ENCODE measurements at places on chromosomes 7 and 10. TPM values are rescaled to one million over a fixed set of nuclear protein-coding genes. Genes with fewer than 3 reads are reported as not detected.
A peak's percentile ranks its signal among the peaks of the same experiment; 100 is the strongest.

DNA sequence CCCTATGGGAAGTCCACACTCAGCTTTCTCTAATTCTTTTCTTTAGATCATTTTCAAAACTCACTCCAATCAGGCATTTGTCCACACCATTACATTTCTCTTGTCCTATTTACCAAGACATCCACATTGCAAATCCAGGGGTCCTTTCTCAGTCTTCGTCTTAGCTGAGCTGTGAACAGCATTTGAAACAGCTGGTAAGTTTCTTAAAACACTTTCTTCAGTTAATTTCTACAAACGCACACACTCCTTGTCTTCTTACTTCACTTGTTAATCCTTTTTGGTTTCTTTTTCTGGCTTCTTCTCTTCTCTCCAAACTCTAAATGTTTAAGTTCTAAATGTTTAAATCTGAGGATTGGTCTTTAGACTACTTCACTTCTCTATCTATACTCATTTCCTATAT, 769.3 kb downstream of the PHTF2 start:
- no peak for DNase-seq

GRCh38 chr7:92769394-92769699, 67.0 kb downstream of the CDK6 start:
- no peak for DNase-seq

- DNase-seq: peak; percentile 5
These were observed 40.8 kb upstream of the HECW1 start for GRCh38 chr7:43071604-43072003.

Gene ASIC3
- total RNA-seq: 2.6 TPM

Data from thyroid gland (tissue), 4 donors.